ENCODE measurements at places on chromosomes 6 and 20. TPM values are rescaled to one million over a fixed set of nuclear protein-coding genes. Genes with fewer than 3 reads are reported as not detected.

DNA sequence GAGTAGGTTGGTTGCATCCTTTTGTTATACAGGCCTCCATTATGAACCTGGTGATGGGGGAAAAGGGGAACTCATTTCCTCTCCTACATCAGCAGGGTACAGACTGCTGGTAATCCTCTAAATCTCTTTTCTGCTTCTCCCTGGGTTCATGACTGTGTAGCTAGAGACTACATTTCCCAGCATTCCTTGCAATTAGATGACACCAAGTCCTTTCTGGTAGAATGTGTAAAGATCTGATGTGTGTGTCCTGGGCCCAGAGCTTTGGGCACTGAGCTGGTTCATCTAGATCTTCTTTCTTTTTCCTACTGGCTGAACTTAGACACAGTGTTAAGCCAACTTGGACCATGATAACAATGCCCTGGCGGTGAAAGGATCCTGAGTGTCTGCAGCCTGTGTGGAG, 104.7 kb upstream of the IFNGR1 start:
- DNase-seq, result peak; percentile 55

- DNase-seq, result no peak
These were observed 137.5 kb upstream of the SLC24A3 start for GRCh38 chr20:19074828-19075516.

GRCh38 chr6:129981598-129981997, 36.8 kb upstream of the L3MBTL3 start:
- DNase-seq, result no peak

- DNase-seq, result no peak
These were observed 10.1 kb upstream of the TRIM38 start for GRCh38 chr6:25952535-25952934.

DNA sequence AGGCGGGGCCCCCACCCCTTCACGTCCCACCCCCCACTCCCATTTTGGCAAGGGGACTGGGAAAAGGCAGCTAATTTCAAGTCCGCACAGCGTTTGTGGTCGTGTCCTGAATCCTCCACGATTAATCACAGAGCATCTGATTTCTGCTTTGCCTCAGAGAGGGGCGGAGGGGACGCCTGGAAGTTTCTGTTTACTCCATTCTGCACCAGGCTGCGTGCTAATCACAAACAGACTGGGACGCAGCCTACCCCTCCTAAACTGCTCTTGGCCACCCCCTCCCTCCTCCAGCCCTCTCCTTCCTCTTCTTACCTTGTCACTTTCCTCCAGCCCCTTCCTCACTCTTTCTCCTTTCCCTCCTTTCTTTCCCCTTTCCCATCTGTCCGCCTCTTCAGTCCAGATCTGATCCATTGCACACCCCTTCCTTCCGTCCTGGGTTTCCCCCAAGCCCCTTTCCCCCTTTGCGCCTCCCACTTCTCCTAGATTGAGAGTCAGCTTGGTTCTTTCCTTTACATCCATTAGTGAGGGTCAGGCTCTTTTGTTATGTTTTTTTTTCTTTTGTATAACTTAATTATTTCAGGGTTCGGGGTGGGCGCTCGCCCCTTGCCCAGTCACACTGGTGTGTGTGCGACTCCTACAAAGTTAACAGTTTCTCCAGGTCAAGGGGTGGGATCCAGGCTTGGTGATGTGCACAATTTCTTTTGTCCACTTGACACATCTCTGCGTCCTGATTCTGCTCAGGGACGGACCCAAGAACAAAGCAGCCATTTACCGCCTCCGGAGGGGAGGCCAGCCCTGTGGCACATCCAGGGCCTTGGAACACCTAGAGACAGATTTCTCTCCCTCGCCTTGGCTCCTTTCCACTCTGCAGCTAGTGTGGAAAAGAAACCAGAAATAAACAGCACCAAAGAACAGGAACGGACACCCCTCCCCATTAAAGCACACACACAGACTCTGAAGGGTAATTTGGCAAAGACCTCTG, 520 bp upstream of the RIPOR3 start:
- DNase-seq, result peak; percentile 67

SLC22A16 gene
- total RNA-seq, result not detected

RGS19 gene
- total RNA-seq, result 16.1 TPM

WFDC10B gene
- not detected for total RNA-seq

All from endodermal cell (in vitro differentiated cells).